ENCODE measurements at places on chromosomes 3 and 15.

DNA sequence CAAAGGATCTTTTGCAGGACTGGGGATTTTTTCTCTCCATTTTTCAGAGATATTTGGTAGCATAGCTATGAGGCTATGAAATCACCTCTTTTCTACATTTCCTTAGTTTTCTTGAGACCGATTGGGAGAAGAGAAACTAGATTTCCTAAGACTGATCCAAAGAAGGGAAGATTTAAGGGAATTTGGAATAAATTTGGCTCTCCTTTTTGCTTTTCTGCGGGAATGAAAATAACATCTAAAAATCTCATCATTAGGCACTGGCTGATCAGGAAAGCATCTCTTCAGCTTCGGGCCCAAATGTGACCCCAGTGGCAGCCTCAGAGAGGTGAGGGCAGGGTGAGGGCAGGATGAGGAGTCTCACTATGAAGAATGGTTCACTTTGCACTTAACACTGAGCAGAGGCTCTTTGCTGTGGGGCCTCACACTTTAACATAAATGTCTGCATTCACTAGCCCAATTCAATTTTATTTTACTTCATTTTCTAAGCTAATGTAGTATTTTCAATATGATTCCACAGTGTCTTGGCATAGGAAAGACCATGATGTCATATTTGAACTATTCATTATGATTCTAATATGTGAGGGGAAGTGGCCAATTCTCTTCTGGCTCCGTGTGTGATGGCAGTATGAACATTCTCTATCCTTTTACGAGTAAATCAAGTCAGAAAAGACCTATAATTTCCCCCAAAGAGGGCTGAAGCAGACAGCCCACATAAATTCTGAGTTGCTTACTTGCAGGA is 193.2 kb downstream of the MEX3B start:
- DNase-seq, result no peak

- DNase-seq, result peak; percentile 65
These were observed 53.6 kb downstream of the VGLL3 start for GRCh38 chr3:86937306-86937791.

- no peak for DNase-seq
These were observed 25.9 kb downstream of the SCN5A start for GRCh38 chr3:38623539-38623938.

DNA sequence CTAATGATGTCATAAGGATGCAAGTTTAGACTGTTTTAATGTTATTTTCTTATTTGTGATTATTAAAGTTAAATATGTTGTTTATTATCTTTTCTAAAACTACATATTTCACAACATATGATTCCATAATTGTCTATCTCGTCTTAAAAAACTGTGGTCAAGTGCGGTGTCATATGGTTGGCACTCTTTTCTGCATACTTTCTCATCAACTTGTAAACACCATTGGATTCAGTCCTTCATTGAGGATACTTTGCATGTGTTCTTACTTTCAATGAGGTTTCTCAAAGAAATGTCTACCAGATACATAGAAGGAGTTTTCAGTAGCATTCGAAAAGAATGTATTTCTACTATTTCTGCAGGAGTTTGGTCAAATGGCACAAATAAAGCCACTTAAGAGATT is 22.0 kb upstream of the ALPK3 start:
- no peak for DNase-seq
